H1 (cell line): ENCODE measurements at places on chromosomes 3 and 15. TPM values are rescaled to one million over a fixed set of nuclear protein-coding genes. Genes with fewer than 3 reads are reported as not detected.

The LXN gene
- total RNA-seq, result 3.9 and 4.7 TPM in 2 replicates

The CTXND1 gene
- total RNA-seq, result not detected in 2 replicates

The PARP15 gene
- total RNA-seq, result 0.21 and 0.37 TPM in 2 replicates

The ANKDD1A gene
- 5.0 and 5.7 TPM in 2 replicates for total RNA-seq

The CD96 gene
- total RNA-seq, result not detected in 2 replicates

The PLSCR4 gene
- 1.5 and 2.9 TPM in 2 replicates for total RNA-seq

The IL1RAP gene
- total RNA-seq, result 2.7 and 3.9 TPM in 2 replicates

The CNTN4 gene
- total RNA-seq, result 2.2 and 3.3 TPM in 2 replicates

The ENTPD3 gene
- total RNA-seq, result 0.44 and 0.60 TPM in 2 replicates

The GASK1A gene
- total RNA-seq, result 7.9 and 11.5 TPM in 2 replicates

GRCh38 chr15:31437686-31438085, 111.1 kb downstream of the KLF13 start:
- H3K27ac ChIP-seq, result no peak overlapping the region
- H3K27me3 ChIP-seq, result peaks cover 10% of the 10 kb centered on the region; the same call in 1 of the 2 replicates
- no peaks in the 10 kb centered on the region for H3K36me3 ChIP-seq
- no peak for DNase-seq
- H3K4me1 ChIP-seq, result no peaks in the 10 kb centered on the region
- no peak overlapping the region for H3K4me3 ChIP-seq

DNA sequence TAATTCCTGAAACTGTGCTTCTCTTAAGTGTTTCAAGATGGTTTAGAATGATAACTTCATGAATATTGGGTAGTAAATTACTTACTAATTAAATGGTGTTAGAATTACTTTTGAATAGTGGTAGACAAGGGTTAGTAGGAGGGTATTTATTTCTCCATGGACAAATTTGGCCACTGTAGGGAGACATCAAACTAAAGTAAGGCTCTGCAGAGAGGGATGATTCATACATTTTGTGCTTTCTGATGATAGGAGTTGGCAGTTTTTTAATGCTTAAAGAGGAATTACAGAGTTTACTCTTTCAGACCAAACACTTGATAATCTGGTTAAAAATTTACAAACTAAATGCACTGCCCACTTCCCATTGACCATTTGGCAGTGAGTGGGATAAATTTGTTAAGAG, 127.6 kb downstream of the NAALADL2 start:
- no peaks in the 10 kb centered on the region for H3K27me3 ChIP-seq
- no peak for DNase-seq
- no peak overlapping the region for H3K27ac ChIP-seq
- H3K4me3 ChIP-seq, result no peak overlapping the region
- H3K36me3 ChIP-seq, result no peaks in the 10 kb centered on the region

DNA sequence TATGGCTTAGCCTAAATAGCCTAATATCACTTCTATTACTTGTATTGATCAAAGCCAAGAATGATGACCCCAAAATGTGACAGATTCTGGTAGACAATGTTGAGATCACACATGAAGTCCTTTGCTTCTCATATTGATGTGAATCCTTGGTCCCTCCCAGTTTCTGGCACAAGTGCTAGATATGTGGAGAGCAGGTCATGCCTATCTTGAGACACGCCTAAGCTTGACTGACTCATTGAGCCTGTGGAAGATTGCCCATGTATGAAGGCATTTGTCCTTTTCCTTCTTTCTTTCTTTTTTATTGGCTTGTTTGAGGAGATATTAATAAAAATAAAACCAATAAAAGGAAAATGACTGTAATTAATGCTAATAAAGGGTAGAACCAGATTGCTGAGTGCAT, 54.0 kb upstream of the TMEM108 start:
- H3K27ac ChIP-seq, result no peak overlapping the region
- H3K4me1 ChIP-seq, result no peaks in the 10 kb centered on the region
- no peaks in the 10 kb centered on the region for H3K36me3 ChIP-seq
- H3K4me3 ChIP-seq, result no peak overlapping the region
- H3K27me3 ChIP-seq, result no peaks in the 10 kb centered on the region
- no peak for DNase-seq

GRCh38 chr15:71813723-71814470, 3.5 kb downstream of the NR2E3 start:
- no peaks in the 10 kb centered on the region for H3K27me3 ChIP-seq
- no peak overlapping the region for H3K4me3 ChIP-seq
- no peak overlapping the region for H3K27ac ChIP-seq
- H3K36me3 ChIP-seq, result no peaks in the 10 kb centered on the region

GRCh38 chr3:52670621-52671521, 14.8 kb downstream of the PBRM1 start:
- H3K4me1 ChIP-seq, result 0 out of 2 replicates have a peak, but pooled peaks cover 2% of the 10 kb centered on the region
- H3K4me3 ChIP-seq, result no peak overlapping the region
- DNase-seq, result no peak
- H3K27me3 ChIP-seq, result no peaks in the 10 kb centered on the region
- no peak overlapping the region for H3K27ac ChIP-seq
- peaks cover 39% of the 10 kb centered on the region for H3K36me3 ChIP-seq

- H3K4me3 ChIP-seq, result no peak overlapping the region
- peaks cover 3% of the 10 kb centered on the region; the same call in 1 of the 2 replicates for H3K4me1 ChIP-seq
- H3K36me3 ChIP-seq, result no peaks in the 10 kb centered on the region
- no peaks in the 10 kb centered on the region for H3K27me3 ChIP-seq
- no peak overlapping the region for H3K27ac ChIP-seq
These were observed 112.6 kb upstream of the RNF7 start for GRCh38 chr3:141625506-141625905.

GRCh38 chr3:32449691-32450090, 53.0 kb downstream of the CMTM6 start:
- H3K27me3 ChIP-seq, result no peaks in the 10 kb centered on the region
- H3K4me3 ChIP-seq, result no peak overlapping the region
- 0 out of 2 replicates have a peak, but pooled peaks cover 5% of the 10 kb centered on the region for H3K4me1 ChIP-seq
- DNase-seq, result no peak
- no peak overlapping the region for H3K27ac ChIP-seq

GRCh38 chr3:9167222-9167621, 82.2 kb downstream of the SRGAP3 start:
- no peak for DNase-seq
- no peak overlapping the region for H3K27ac ChIP-seq
- no peaks in the 10 kb centered on the region; the same call in 1 of the 2 replicates for H3K4me1 ChIP-seq
- no peaks in the 10 kb centered on the region for H3K27me3 ChIP-seq
- H3K36me3 ChIP-seq, result no peaks in the 10 kb centered on the region
- no peak overlapping the region for H3K4me3 ChIP-seq

GRCh38 chr15:64985366-64986033, 4.2 kb downstream of the SPG21 start:
- H3K36me3 ChIP-seq, result no peaks in the 10 kb centered on the region
- H3K4me3 ChIP-seq, result no peak overlapping the region
- no peaks in the 10 kb centered on the region for H3K27me3 ChIP-seq
- no peak overlapping the region for H3K27ac ChIP-seq
- peak; percentile 26 for DNase-seq

DNA sequence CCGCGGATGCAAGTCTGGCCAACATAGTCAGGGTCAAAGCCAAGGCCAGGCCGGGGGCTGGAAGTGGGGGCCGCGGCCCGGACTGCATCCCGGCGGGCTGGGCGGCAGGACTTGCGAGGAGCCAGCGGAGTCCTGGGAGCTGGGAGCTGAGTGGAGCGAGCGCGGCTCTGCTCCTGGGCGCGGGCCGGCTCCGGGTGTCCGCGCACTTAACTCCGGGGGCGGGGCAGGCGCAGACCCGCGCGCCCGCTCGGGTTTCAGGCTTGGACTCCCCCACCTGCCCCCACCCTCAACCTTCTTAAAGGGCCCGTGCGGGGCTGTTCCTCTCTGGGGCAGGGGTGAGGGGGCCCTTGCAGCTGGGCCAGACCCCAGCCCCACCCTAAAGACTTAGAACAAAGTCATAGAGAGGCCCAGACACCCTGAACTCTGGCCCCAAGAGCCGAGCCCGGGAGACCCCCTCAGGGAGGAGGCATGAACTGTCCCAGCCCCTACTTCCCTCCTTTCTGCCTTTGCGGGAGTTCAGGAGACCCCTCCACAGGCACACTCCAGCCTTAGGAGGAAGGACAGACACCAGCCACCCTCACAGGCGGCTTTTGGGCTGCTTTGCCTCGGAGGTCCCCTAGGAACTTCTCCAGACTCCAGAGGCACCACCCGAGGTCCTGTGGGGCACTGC, at the start of gene CSPG4:
TSS of gene CSPG4 (minus strand) at position 181 of the 670 bp plus-strand sequence. CDS start at position 88, 93 bp downstream.
- no peaks in the 10 kb centered on the region for H3K36me3 ChIP-seq
- no peak within 1 kb of the TSS for H3K27ac ChIP-seq
- DNase-seq, result peak; percentile 72
- peaks cover 9% of the 10 kb centered on the region for H3K4me1 ChIP-seq
- peaks cover 21% of the 10 kb centered on the region; the same call in 1 of the 2 replicates for H3K27me3 ChIP-seq
- H3K4me3 ChIP-seq, result peak within 1 kb of the TSS; percentile 52

DNA sequence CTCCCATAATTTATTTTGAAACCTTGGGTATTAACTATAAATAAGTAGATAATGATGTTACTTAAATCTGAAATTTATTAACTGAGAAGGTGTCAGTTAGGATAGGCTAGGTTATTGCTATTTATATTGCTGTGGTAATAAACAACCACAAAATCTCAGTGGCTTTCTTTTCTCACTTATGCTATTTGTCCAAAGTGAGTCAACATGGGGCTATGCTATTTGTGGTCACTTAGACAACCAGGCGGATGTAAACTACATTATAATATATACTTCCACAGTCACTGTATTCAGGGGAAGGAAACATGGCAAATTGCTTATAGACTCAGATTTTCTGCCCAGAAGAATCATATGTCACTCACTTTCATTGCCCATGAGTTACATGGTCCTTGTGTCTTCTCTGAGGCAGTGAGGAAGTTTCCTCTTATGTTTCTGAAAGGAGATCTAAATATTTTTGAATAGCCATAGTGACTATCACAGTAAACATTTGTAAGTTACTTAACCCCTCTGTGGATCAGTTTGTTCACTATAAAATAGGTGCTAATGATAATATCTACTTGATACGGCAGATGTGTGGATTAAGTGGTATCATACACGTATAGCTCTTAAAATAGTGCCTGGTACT, 19.8 kb downstream of the HMG20A start:
- H3K4me1 ChIP-seq, result no peaks in the 10 kb centered on the region
- H3K4me3 ChIP-seq, result no peak overlapping the region
- DNase-seq, result no peak
- no peaks in the 10 kb centered on the region for H3K27me3 ChIP-seq

- no peaks in the 10 kb centered on the region for H3K27me3 ChIP-seq
- DNase-seq, result no peak
- no peaks in the 10 kb centered on the region; the same call in 1 of the 2 replicates for H3K4me1 ChIP-seq
- no peaks in the 10 kb centered on the region for H3K36me3 ChIP-seq
These were observed 14.0 kb upstream of the DLG1 start for GRCh38 chr3:197312431-197312830.

GRCh38 chr3:170024581-170024980, 13.2 kb upstream of the GPR160 start:
- no peak overlapping the region for H3K27ac ChIP-seq
- H3K36me3 ChIP-seq, result no peaks in the 10 kb centered on the region

DNA sequence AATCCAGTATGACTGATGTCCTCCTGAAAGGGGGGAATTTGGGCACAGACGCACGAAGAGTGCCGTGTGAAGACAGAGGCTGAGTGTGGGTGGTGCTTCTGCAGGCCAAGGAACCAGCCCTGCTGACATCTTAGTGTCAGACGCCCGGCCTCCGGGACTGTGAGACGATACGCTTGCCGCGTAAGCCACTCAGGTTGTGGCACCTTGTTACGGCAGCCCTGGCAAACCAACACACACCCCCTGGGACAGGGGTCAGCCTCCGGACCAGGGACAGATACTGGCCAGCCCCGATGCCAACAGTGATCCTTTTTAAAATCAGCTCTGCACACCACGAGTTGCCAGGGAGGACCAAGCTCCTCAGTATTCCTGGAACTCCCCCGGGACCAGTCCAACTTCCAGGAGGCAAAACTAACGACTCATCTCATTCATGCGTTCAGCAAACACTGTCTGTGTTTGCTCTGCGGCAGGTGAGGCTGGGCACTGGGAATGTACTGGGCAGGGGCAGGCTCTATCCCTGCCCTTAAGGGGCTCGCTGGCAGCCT, 21.2 kb upstream of the PIGZ start:
- no peaks in the 10 kb centered on the region for H3K4me1 ChIP-seq
- H3K4me3 ChIP-seq, result no peak overlapping the region
- H3K27ac ChIP-seq, result no peak overlapping the region
- no peaks in the 10 kb centered on the region for H3K27me3 ChIP-seq

DNA sequence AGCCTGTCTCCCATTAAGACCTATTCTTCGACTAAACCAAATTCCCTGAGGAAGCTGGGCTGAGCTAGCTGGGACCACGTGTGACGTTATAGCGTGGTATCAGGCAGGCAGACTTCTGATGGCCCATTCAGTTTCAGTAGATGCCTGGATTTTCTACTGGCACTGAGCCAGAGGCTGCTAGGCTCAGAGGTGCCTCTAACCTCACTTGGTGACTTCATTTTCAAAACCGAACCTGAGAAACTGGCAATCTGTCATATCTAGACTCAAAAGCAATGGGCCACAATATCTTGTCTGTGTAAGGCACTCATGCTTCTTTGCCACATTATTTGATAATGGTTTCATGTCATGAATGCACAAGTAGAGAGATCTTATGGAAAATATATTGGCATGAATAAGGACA, 352.1 kb upstream of the AZI2 start:
- H3K27me3 ChIP-seq, result no peaks in the 10 kb centered on the region
- no peak overlapping the region for H3K4me3 ChIP-seq
- H3K4me1 ChIP-seq, result no peaks in the 10 kb centered on the region
- H3K27ac ChIP-seq, result no peak overlapping the region
- no peak for DNase-seq

GRCh38 chr15:100663086-100663914, 60.9 kb downstream of the ASB7 start:
- no peaks in the 10 kb centered on the region for H3K36me3 ChIP-seq
- H3K27ac ChIP-seq, result no peak overlapping the region
- no peak overlapping the region for H3K4me3 ChIP-seq

- H3K4me3 ChIP-seq, result peak overlapping the region; percentile 68
- peaks cover 22% of the 10 kb centered on the region for H3K4me1 ChIP-seq
These were observed 14.3 kb downstream of the ZIC4 start for GRCh38 chr3:147391781-147392624.

GRCh38 chr3:123658118-123658851, 73.4 kb upstream of the HACD2 start:
- no peaks in the 10 kb centered on the region for H3K4me1 ChIP-seq
- no peaks in the 10 kb centered on the region for H3K27me3 ChIP-seq
- no peaks in the 10 kb centered on the region for H3K36me3 ChIP-seq
- H3K4me3 ChIP-seq, result no peak overlapping the region
- no peak for DNase-seq

DNA sequence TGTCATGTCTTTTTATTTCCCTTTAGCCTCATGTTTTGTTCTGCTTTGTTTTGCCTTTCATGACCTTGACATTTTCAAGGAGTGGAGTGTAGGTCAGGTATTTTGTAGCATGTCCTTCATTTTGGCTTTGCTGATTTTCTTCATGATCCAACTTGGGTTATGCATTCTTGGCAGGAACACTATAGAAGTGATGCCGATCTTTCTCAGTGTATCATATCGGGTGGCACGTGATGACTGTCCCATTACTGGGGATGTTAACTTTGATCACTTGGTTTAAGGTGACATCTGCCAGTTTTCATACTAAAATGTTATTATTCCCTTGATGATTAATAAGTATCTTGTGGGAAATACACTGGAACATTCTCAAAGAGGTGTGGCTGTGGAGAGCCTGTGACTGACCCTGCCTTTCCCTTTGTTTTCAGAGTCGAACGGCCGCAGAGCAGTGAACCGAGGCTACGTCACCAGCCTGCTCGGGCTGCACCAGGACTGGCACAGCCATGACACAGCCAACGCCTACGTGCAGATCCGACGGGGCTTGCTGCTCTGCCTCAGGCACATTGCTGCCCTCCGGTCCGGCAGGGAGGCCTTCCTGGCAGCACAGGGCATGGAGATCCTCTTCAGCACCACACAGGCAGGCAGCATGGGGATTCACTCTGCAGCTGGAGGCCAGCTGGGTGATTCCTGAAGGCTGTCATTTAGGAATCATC, 167.7 kb downstream of the AGBL1 start:
- H3K27ac ChIP-seq, result no peak overlapping the region
- H3K4me3 ChIP-seq, result no peak overlapping the region
- no peak for DNase-seq
- H3K36me3 ChIP-seq, result no peaks in the 10 kb centered on the region
- no peaks in the 10 kb centered on the region for H3K4me1 ChIP-seq
